ENCODE measurements at places on chromosomes 5 and 9. TPM values are rescaled to one million over a fixed set of nuclear protein-coding genes. Genes with fewer than 3 reads are reported as not detected.

Gene TMEM174
- not detected for polyA plus RNA-seq

DNA sequence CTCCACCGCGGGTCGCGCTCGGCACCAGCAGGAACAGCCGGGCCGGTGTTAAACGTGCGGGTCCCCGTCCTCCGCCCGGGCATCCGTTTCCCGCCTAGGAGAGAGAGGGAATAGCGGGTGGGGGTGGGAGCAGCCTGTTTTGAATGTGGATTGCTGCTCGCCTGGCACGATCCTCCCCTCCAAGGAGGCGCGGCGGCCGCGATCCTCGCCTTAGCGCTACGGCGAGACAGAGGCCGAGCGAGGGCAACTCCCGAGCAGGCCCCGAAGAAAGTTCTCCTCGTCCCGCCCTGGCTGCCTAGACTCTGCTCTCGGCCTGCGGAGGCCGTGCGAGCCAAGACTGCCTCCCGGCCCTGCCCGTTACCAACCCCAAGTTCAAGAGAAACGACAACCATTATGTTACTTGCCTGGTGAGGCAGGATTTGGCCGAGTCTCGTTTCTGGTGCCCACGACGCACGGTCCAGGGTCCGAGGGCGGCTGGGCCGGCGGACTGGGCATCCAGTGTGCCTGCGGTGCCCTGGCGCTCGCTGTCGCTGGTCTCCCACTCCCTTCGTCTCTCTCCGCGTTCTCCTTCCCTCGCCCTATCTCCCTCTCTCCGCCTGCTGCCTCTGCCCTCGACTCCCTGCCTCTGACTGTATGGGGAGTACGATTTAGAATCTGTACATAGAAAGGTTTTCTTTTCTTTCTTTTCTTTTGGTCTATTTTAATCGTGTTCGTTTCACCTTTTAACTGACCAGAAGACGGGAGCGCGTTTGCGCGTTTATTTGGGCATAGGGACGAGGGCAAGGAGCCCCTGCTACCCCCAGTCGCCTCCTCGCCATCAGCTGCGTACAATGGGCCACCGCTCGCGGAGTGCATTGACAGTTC is 724 bp downstream of the NR2F1-AS1 start:
- H3K4me3 ChIP-seq = no peak overlapping the region
- H3K27me3 ChIP-seq = peaks cover 63% of the 10 kb centered on the region
- H3K36me3 ChIP-seq = no peaks in the 10 kb centered on the region

Gene BAAT
- not detected for polyA plus RNA-seq

GRCh38 chr9:127664678-127665507 is 41.9 kb upstream of the CFAP157 start:
- no peaks in the 10 kb centered on the region for H3K4me1 ChIP-seq
- no peaks in the 10 kb centered on the region for H3K27me3 ChIP-seq
- H3K27ac ChIP-seq = no peak overlapping the region
- H3K4me3 ChIP-seq = no peak overlapping the region
- no peaks in the 10 kb centered on the region for H3K36me3 ChIP-seq

DNA sequence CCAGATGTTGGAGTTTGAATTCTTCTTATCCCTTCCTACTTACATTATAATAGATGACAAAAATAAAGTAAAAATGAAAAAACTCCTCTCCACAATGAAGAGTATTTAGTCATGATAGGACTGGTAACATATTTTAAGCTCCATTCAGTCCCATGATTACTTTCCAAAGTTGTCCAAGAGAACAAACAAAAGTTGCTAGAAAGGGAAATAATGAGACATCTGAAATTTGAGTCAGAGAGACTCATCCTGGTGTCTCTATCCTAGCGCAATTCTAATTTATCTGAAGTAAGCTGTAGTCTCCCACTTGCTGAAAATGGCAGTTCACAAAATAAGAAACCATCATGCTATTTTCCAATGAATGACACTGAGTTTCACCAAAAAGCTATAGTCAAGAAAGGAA is 152.2 kb downstream of the BNC2 start:
- no peak for DNase-seq
- no peaks in the 10 kb centered on the region for H3K36me3 ChIP-seq
- no peak overlapping the region for H3K4me3 ChIP-seq
- H3K27ac ChIP-seq = no peak overlapping the region
- H3K27me3 ChIP-seq = no peaks in the 10 kb centered on the region

GRCh38 chr5:92758552-92758951 is 822.5 kb downstream of the NR2F1-AS1 start:
- H3K36me3 ChIP-seq = no peaks in the 10 kb centered on the region
- no peaks in the 10 kb centered on the region for H3K27me3 ChIP-seq
- H3K4me3 ChIP-seq = no peak overlapping the region

Gene SLC46A2
- not detected for polyA plus RNA-seq

- H3K27ac ChIP-seq = no peak overlapping the region
- H3K4me3 ChIP-seq = no peak overlapping the region
- peaks cover 79% of the 10 kb centered on the region for H3K4me1 ChIP-seq
- no peak for DNase-seq
These were observed 35.6 kb downstream of the TNFSF8 start for GRCh38 chr9:114894609-114895433.

GRCh38 chr9:16627967-16628366 is 242.5 kb downstream of the BNC2 start:
- H3K27ac ChIP-seq = no peak overlapping the region
- no peaks in the 10 kb centered on the region for H3K36me3 ChIP-seq
- DNase-seq = no peak
- H3K4me1 ChIP-seq = no peaks in the 10 kb centered on the region
- no peaks in the 10 kb centered on the region for H3K27me3 ChIP-seq

- no peak overlapping the region for H3K27ac ChIP-seq
- H3K4me1 ChIP-seq = no peaks in the 10 kb centered on the region
- H3K27me3 ChIP-seq = no peaks in the 10 kb centered on the region
- DNase-seq = peak; percentile 36
- no peaks in the 10 kb centered on the region for H3K36me3 ChIP-seq
These were observed 117.0 kb downstream of the TRPM6 start for GRCh38 chr9:74770508-74771261.

- no peaks in the 10 kb centered on the region for H3K36me3 ChIP-seq
- H3K27ac ChIP-seq = no peak overlapping the region
- H3K27me3 ChIP-seq = no peaks in the 10 kb centered on the region
- H3K4me3 ChIP-seq = no peak overlapping the region
- peaks cover 93% of the 10 kb centered on the region for H3K4me1 ChIP-seq
- no peak for DNase-seq
These were observed 43.0 kb downstream of the PARP8 start for GRCh38 chr5:50709471-50709870.

Gene TMEM171
- 1.3 TPM for polyA plus RNA-seq

Gene PCDHGB3
- not detected for polyA plus RNA-seq

Gene MARVELD2
- polyA plus RNA-seq = 0.20 TPM

DNA sequence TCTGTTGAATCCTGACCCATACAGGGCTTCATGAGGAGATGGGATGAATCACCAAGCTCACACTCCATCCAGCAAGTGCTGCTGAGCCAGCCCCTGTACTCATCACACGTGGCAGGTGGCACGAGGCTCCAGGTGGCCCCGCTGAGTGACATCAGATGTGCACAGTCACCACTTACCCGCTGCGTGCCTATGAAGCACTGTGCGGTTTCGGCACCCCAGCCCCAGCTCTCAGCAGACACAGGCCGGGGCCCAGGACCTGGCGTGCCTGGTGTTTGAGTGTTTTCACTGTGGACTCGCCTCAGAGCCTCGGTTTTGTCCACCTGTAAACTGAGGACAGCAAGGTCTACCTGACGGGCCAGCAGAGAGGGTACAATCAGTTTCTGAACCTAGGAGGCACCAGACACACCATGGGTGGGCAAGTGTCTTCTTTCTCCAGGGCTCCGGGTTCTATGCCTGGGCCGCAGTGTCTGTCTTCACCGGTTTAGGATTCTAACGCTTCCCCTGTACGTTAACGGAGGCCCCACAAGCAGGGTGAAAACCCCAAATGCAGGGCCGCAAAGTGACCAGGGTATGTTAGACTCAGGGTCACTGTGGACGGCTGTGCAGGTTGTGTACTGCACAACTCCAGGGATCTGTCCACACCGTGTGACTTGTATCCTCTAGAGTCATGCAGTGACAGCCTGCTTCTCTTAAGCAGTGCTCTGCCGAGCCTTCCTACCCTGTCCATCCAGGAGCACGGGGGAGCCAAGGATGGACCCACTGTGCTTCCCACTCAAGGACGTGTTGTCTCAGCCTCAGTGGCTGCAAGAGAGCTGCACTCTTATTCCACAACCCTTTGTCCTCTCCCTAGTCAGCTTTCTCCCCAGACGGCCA is 44.3 kb upstream of the COL5A1 start:
- no peak overlapping the region for H3K27ac ChIP-seq
- H3K4me3 ChIP-seq = no peak overlapping the region
- H3K4me1 ChIP-seq = no peaks in the 10 kb centered on the region
- H3K36me3 ChIP-seq = no peaks in the 10 kb centered on the region
- DNase-seq = no peak

DNA sequence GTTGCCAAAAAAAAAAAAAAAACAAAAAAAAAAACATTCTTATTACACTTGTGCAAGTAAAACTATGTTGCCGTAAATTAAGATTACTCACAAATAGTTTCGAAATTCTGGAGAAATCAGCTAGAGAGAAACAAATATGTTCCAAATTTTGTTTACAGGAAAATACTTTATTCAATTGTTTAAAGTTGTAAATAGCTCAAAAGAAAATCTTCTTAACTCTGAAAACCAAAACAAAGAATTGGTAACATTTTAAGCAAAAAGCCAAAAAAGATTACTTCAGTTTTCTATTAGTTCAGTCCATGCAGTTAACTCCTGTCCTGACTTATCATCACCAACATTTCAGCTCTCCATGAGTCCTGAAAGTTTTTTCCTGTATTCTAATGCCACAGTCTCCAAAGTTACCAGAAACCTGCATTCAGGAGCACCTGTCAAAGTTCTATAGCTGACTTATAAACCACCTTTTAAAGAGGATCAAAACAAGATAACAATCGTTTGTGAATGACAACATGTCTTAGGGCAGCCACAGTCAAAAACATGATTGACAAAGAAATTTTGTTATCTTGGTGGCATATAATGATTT is 194.1 kb downstream of the RANBP17 start:
- no peak overlapping the region for H3K4me3 ChIP-seq
- no peaks in the 10 kb centered on the region for H3K4me1 ChIP-seq
- no peak overlapping the region for H3K27ac ChIP-seq
- DNase-seq = no peak
- H3K27me3 ChIP-seq = no peaks in the 10 kb centered on the region

- H3K4me3 ChIP-seq = no peak overlapping the region
- no peaks in the 10 kb centered on the region for H3K27me3 ChIP-seq
- no peaks in the 10 kb centered on the region for H3K4me1 ChIP-seq
- no peak for DNase-seq
- H3K27ac ChIP-seq = no peak overlapping the region
These were observed 28.4 kb downstream of the PSAT1 start for GRCh38 chr9:78325343-78325742.

DNA sequence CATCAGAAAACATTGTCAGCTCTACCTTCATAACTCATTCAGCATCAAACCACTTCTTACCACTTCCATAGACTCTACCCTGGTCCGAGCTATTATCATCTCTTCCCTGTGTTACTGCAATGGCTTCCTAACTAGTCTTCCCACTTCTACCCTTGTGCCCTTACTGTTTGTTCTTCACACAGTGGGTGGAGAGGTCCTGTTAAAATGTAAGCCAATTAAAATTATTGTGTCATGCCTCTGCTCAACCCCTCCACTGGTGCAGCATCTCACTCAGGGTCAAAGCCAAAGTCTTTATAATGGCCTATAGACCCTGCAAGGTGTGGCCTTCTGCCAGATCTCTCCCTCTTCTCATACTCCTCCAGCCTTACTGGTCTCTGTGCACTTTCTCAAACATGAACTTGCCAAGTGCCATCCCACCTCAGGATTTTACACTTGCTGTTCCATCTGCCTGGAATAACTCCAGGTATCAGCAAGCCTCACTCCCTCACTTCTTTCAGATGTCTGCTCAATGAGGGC is 22.8 kb upstream of the ARAP3 start:
- H3K36me3 ChIP-seq = no peaks in the 10 kb centered on the region
- H3K4me3 ChIP-seq = no peak overlapping the region
- peaks cover 17% of the 10 kb centered on the region for H3K4me1 ChIP-seq
- no peak for DNase-seq
- H3K27ac ChIP-seq = no peak overlapping the region

DNA sequence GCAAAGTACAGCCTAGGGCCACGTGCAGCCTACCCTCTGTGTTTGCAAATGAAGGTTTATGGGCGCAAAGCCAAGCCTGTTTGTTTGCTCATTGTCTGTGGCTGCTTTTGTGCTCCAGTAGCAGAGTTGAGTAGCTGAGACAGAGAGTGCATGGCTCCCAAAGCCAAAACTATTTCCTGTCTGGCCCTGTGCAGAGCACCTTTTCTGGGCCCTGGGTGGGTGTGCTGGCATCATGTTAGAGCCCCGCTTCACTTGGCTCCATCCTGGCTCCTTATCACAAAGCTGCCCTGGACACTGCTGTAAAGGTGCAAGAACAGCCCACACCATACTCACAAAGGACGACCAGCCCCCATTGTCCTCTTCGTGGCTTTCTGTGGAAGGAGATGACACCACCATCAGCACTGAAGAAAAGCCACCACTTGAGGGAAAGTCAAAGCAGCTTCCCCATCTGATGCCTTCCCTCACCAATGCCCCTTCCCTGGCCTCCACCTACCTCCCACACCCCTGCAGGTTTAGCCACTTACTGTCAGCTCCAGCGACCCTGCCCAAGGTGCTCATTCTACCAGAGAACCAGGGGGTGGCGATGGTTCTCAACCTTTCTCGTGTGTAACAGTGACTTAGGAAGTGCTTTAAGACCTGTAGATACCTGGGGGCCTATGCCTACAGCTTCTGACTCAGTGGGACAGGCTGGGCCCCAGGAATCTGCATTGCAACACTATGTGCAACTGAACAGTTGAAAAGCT is 23.4 kb downstream of the LCP2 start:
- peak; percentile 67 for DNase-seq
- H3K36me3 ChIP-seq = peaks cover 56% of the 10 kb centered on the region
- H3K27ac ChIP-seq = peak overlapping the region; percentile 93
- peaks cover 92% of the 10 kb centered on the region for H3K4me1 ChIP-seq

DNA sequence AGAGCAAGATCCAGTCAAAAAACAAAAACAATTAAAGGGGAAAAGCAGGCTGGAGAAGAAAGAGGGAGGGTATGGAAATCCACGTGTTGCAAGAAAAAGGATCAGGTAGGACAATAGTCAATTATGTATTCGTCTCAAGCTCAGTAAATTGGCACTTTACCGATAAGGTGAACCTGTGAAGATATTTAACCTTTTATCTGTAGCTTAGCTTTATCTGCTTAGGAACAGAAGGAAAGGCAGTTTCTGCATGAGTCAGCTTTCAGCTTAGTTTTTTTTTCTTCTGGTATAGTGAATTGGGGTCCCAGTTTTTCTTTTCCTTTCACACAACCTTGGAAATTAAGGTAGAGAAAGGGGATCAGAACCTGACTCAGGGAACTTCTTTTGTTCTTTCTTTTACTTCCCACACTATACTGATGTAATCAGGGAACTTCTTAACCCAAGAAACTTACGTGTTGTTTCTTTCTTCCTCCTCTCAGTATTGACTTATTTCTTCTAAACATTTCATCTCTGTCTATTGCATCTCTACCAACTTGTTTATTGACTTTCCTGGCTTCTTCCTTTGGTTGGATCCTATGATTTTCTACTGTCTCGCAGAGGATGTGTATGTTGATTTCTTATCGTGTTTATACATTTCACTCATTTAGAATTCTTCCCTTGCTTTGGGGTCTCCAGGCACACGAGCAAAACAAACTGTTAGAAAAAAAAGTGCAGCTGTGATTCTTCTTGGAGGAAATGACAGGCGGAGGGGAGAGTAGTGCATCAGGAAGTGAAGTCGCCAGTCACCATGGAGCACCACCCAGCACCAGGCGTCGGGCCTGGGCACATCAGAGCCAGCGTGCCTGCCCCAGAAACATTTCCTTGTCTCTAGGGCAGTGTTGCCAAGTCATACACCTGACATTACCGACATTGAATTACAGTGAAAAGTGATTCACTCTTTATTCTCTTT is 123.0 kb upstream of the LHFPL2 start:
- no peak overlapping the region for H3K4me3 ChIP-seq
- H3K27ac ChIP-seq = no peak overlapping the region
- no peaks in the 10 kb centered on the region for H3K36me3 ChIP-seq

Gene CATSPER3
- not detected for polyA plus RNA-seq

Data from CD4-positive, alpha-beta memory T cell (primary cell).